ENCODE measurements at places on chromosomes 2 and 18.

GRCh38 chr2:7417845-7418742 lies 500.9 kb downstream of the RNF144A start:
- no peak for DNase-seq

DNA sequence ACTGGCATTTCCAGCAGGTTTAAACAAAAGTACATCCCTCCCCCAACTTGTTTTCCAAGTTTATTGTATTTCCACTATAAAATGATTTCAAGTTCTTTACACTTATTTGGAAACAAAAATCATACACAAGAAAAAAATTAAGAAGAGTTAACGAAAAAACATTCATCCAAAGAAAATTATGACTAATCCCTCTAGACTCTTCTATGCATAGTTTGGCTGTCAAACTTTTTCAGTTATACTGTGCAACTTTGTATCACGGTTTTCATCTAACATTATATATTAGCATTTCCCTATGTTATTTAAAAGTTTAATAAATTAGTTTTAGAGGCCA lies 627 bp downstream of the WDCP start:
- no peak for DNase-seq

DNA sequence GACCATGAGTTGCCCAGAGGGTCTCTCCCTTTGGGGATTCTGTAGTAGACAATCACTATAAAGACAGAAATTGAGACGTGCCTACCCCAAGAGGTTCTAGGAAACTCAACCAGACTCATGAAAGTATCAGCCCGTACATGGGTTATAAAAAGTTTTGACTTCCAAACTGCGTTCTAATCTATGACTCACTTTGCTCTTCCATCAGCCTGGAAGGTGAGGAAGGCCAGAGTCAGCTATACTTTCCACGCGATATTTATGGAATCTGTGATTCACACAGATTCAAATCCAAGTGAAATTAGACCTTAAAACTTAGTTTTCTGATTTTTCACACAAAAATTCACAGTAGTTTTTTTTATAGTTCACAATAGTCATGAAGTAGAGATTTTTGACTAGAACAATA lies 7.7 kb upstream of the LYPD1 start:
- no peak for DNase-seq

- no peak for DNase-seq
Measured at GRCh38 chr2:238713198-238713826, 134.6 kb upstream of the TWIST2 start.

DNA sequence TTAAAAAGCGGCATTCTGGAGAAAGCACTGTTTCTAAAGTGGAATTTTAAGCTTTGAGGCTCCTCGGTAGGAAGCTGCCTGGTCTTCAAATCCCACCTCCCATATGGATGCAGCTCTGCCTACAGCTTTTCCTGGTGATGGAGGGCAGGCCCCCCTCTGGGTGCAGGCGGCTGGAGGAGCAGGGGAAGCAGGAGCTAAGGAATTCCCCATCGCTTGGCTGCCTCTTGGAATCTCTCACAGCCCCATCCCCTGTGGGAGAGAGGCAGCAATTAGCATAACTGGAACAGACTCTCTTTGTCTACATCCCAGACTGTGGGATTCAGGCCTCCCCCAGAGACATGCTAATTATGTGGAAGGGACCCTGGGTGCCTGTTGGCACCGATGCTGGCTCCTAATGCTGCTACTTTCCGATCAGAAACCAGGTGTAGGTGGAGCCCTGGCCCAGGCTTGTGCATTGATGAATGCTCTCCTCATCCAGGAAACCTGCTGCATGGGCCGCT lies 51.3 kb downstream of the LIPG start:
- no peak for DNase-seq

GRCh38 chr2:85148190-85148589 lies 15.0 kb downstream of the TCF7L1 start:
- no peak for DNase-seq

- DNase-seq: no peak
Measured at GRCh38 chr2:101718479-101718878, 21.0 kb downstream of the MAP4K4 start.
